A172 (cell line): ENCODE measurements at places on chromosomes 3 and 15.

DNA sequence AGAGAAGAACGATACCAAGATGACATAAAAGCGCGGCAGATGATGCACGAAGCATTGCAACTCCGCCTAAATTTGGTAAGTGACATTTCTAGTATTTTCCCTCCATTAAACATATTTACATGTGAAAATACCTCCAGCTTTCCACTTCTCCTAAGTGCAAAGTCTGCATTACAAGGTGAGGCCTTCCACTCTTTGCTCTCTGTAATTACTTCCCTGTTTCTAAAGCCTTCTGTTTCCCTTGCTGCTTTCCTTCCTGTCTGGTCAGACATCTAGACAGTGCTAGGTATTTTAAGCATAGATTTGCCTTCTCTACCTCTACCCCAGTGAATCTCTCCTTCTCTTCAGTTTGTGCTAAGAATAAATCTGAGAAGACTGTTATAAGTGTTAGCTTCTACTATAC is 1.9 kb downstream of the P2RY12 start:
- DNase-seq = no peak

DNA sequence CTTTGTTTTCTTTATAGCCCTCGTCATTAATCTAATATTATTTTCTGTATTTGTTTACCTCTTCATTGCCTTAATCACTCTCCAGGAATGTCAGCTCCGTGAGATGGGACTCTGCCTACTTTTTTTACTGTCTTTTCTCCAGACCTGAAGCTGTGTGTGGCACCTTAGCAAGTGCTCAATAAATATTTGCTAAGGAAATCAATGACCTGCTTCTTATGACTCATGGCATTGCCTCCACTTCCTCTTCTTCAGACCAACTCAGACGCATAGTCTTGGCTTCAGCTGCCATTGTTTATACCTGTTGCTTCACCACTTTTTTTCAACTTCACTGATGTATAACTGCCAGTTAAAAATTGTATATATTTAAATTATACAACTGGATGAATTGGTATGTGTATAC is 218.5 kb upstream of the CMC1 start:
- no peak for DNase-seq

DNA sequence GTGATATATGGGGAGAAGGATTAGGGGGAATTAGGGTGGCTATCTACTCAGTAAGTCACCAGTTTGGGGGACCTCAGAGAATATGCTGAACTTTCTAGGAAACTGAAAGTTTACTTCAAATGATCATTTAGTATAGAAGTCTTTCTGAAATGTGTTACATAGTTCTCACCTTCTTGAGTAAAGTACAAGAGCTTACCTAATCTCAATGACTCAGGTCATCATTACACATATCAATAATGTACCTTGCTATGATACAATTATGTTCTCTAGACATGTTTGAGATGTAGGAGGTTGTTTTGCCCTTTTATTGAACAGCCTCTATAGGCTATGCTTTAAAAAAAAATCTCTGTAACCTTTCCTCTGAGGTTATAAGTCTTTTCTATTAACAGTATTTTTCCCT is 50.7 kb downstream of the TMEM41A start:
- DNase-seq = no peak

- no peak for DNase-seq
Measured at GRCh38 chr3:85483986-85484385, 525.2 kb downstream of the CADM2 start.

DNA sequence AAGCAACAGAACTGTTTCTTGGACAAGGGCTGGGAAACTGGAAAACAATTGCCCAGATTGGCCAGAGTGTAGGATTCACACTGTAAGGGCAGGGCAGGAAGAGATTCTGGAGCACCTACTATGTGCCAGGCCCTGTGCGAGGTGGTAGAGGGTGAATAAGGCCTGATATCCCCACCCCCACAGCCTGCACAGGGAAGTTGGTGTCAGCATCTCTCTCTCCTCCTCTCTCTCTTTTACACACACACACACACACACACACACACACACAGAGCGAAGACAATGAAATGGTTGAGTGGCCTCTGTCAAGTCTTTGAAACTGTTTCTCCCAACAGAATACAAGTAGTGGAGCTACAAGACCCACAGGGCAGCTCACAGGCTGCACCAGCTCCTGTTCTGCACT is 47.1 kb upstream of the SLCO2A1 start:
- no peak for DNase-seq

- DNase-seq = no peak
Measured at GRCh38 chr15:67019884-67020520, 45.4 kb upstream of the SMAD3 start.

- DNase-seq = peak; percentile 44
Measured at GRCh38 chr3:128572644-128573105, 77.9 kb downstream of the RPN1 start.
